ENCODE measurements at places on chromosomes 4 and X.

DNA sequence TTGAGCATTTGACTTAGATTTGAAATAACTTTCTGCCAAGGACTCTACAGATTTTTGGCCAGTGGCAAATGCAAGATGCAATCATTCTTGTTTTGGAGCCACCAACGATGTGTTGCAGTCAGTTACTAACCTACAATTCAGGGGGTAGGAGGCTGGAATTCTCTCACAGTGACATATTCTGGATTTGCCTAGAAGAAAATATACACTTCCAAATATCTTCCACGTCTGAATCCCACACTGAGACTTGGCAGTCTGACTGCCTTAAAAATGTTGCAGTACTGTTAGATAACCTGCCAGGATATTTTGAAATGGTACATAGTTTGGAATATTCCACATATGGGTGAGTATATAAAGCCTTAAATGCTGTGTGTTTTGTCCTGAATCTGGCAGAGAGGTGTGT lies 27.6 kb upstream of the AGTR2 start:
- no peak for DNase-seq

- no peak for DNase-seq
These were observed 24.6 kb downstream of the VSIG4 start for GRCh38 chrX:66015152-66015831.

DNA sequence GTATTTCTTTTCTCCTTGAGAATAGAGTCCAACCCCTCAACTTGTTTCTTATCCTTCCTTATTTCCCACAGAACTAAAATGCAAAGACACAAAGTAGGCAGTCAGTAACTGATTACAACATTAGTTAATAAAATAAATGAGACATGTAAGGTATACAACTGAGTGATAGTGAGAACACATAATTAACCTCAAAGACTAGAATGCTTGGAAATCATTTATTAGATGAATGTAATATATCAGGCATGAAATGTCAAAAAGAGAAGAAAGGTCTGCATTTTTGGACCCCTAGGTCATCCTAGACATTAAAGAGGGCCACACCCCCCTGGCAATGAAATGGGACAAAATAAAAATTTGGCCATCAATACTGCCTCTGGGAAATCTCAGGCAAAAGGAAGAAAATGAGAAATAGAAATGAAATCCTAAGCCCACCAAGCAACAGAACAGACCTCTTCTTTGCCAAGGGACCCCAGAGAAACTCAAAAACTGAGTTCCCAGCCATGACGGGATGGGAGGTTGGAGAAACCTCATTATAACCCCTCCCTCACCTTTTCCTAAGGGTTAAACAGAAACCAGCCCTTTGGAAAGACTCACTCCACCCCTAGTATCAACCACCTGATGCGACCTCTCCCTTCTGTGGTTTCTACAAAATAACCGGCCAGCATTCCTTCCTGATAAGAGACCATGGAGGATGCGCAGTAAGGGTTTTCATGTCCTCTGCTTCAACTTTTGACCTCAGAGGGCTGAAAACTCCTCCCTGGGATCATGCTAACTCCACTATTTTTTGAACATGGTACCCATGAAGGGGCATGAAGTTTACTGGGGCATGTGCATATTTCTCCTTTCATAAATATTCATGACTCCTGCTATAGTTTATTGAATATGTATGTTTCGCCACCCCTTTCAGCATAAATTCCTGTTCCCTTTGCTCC lies 90.0 kb upstream of the EXOC1L start:
- DNase-seq: no peak

DNA sequence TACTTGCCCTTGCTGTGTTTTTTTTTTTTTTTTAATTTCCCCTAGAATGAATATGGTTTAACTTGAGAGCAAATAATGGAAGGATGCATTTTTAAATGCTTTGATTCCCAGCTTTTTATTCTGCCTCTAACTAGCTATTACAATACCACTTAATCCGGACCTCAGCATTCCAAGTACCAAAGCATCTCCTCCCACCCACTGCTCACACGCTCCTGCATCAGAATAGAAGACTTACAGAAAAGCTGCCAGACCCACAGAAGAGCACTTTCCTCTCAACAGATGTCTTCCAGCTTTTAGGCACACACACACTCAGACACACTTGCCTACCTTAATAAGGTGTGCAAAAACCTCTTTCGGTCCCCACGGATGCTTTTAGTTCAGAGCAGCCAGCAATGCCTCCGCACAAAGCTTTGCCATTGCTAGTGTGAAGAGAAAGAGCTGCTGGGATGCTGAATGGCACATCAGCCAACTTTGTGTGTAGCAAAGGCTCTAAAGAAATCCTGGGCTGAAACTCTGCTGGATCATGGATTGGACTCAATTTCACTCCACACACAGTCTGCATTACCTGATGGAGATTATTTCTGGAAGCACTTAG lies 1056.2 kb downstream of the DMD start:
- no peak for DNase-seq

- no peak for DNase-seq
These were observed 149.2 kb downstream of the STK32B start for GRCh38 chr4:5200513-5200912.

GRCh38 chrX:17470136-17470535 lies 95.1 kb downstream of the NHS start:
- DNase-seq: no peak

- DNase-seq: no peak
These were observed 84.2 kb downstream of the NPNT start for GRCh38 chr4:105979506-105979905.

- DNase-seq: peak; percentile 32
These were observed 649.6 kb upstream of the DIPK2B start for GRCh38 chrX:45850197-45850774.

DNA sequence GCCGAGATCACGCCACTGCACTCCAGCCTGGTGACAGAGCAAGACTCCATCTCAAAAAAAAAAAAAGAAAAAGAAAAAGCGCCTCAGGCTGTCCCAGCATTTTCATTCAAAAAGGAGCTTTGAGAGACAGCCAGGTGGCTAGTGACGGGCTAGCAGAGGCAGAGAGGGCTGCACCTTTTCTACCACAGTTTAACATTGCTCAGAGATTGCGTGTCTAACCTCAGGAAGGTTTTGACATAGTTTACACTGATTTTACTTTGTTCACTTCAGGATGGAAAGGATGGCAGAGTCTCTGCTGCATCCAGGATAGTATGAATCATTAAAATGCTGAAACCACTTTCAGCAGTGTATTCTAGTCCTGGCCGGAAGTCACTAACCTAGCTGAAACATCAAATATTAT lies 28.1 kb downstream of the ZFP42 start:
- DNase-seq: no peak

DNA sequence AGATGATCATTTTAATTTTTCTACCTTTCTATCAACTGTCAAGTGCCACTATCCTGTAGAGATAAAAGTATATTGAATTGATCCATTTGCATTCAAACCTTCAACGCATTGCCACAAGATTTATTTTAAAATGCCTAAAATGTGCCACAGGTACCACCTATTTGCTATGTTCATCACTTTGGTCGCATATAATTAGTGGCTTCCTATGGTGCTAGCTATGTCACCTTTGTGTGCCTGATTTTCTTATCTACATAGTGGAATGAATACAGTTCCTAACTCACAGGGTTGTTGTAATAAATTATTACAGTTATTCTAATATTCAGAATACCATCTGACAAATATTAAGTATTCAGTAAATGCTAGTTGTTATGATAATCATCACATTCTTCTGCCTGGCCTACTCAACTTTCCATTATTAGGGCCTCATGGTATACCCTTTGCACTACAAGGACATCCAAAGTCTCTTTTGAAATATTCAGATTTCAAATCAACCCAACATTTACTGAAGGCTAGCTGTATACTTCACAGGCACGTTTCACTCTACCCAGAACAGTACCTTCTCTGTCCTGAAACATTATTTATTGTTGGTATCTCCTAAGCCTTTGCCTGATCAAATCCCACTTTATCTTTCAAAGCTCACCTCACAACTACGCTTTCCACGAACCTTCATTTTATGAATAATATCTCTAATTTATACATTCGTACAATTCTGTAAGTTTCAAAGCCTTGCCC lies 62.4 kb downstream of the ANXA10 start:
- DNase-seq: no peak

- DNase-seq: no peak
These were observed 181.5 kb downstream of the SHROOM3 start for GRCh38 chr4:76616526-76616925.

GRCh38 chr4:41647383-41647782 lies 101.1 kb downstream of the PHOX2B start:
- no peak for DNase-seq

DNA sequence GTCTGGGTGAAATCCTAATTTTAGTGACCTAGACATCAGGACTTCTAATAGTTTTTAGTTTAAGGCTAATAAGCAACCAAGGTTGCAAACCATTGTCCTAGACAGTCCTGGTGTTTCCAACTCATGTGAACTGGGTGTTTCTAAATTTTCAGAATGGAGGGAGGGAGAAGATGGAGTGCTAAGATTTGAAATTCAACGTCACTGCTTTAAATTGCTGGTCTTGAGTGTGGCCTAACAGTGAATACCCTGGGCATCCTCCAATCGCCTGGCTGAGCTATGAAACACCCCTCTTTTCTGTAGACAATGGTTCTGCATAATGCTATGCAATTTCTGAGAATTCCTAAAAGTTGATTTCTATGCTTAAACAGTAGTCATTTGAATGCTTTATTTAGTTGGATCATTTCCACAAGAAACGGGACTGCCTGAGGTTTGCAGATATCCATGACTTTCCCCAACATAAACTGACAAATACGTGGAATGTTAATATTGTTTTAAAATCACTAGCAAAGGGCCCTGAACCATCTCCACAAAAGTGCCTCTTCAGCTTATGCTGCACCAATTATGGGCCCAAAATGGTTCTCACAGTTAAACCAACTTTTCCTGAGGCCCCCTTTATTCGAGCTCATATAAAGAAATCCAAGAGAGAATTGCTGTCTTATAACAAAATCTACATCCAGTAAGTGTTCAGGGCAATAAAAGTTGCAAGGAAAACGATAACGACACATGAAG lies 1.1 kb downstream of the FBXL5 start:
- no peak for DNase-seq

DNA sequence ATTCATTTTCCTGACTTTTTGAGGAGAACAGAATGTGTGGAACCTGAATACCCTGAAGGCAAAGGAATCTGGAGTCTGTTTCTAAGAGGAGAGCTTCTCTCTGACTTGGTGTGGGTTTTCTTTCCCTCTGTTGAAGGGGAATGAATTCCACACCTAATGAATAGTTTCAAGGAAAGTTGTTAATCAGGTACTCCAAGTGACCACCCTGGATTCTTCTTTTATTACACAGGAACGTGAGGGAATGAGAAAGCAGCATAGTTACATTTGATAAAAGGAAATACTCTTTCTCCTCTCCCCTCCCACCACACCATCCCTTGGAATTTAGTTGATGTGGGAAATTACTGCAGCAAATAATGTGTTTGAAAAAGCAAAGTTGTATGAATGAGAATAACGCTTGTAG lies 29.7 kb downstream of the SLIT2 start:
- no peak for DNase-seq

- no peak for DNase-seq
These were observed 28.1 kb upstream of the HPSE start for GRCh38 chr4:83362492-83363329.

DNA sequence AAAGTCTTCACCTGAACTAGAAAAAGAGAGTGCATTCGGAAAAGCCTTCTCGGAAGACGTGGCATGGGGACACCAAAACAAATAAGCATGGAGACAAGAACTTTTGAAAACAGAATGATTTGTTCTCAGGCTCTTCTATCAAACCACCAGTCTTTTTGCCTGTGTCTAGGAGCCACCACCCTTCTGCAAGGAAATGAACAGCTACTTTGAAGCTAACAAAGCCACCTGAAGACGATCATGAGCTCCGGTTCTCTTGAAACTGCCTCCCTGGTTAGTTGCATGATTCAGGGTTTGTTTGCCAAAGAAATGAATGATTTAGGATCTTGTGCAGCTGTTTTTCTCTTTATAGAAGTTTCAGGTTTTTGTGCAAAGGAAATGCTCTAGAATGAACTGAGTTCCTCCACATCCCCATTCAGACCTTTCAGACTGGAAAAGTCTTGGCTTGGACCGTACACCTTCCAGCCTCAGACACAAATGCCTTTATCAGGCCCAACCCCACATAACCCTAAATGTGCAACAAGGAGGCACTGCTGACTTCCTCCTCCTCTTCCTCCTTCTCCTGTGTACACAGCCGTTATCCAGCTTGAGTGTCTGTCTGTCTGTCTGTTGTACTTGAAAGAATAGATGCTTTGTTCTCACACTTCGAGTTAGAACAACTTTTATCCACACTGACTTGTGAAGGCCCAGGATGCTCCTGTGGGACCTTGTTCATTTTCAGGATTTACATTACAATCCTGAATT lies 334.8 kb upstream of the KLF3 start:
- no peak for DNase-seq

- no peak for DNase-seq
These were observed 232.6 kb upstream of the BOD1L1 start for GRCh38 chr4:13860126-13860525.

GRCh38 chrX:69538321-69538876 lies 34.3 kb downstream of the NALF2 start:
- DNase-seq: peak; percentile 76

DNA sequence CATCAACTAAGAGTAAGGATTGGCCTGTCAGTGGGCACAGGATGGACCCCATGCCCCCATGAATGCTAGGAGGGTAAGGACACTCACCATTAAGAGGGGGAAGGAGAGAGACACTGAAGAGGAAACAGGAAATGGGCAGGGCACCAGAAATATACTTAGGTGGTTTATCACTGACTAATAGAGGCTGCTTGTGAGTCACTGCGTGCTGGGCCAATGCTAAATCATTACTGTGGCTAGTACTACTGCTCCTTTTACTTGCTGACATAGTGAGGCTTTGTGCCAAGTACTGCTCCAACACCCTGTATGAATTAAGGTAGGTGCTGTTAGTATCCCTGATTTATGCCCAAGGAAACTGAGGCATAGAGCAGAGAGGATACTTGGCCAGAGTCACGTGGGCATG lies 130.4 kb upstream of the FRMPD4 start:
- DNase-seq: peak; percentile 2

DNA sequence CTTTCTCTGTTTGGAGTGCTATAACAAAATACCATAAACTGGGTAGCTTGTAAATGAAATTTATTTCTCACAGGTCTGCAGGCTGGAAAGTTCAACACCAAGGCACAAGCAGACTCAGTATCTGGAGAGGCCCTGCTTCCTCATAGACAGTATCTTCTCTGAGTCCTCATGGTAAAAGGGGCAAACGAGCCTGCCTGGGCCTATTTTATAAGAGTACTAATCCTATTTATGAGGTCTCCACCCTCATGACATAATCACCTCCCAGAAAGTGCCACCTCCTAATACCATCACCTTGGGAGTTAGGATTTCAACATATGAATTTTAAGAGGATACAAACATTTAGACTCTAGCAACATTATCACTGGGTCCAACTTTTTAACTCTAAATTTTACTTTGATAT lies 200.3 kb downstream of the STPG2 start:
- no peak for DNase-seq

DNA sequence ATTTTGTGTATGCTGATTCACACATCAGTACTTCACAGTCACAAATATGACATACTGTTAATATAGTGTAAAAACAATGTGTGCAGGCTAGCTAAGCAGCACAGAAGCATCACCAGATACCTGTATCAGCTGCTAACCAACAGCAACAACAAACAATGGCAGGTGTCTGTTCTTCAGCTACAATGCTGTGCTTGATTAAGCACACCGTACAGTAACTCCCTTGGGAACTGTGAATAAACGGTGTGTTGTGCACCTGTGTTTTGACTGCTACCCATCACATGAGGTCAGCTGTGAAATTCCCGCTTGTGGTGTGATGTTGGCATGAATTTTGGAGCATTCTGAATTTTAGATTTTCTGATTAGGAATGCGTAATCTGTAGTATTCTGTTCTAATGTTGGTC lies 379.7 kb upstream of the FAT1 start:
- DNase-seq: no peak

- DNase-seq: peak; percentile 53
These were observed 39.2 kb upstream of the ASMTL start for GRCh38 chrX:1491851-1492349.
